B cell (primary cell): ENCODE measurements at places on chromosomes 2 and 18. TPM values are rescaled to one million over a fixed set of nuclear protein-coding genes. Genes with fewer than 3 reads are reported as not detected.

The CPLX4 gene
- polyA plus RNA-seq, result not detected in 2 replicates

The KCNK3 gene
- not detected in 2 replicates for polyA plus RNA-seq

The FIGLA gene
- not detected in 2 replicates for polyA plus RNA-seq

The COL3A1 gene
- polyA plus RNA-seq, result not detected in 2 replicates

The INHBB gene
- polyA plus RNA-seq, result 0.03 and 0.04 TPM in 2 replicates

DNA sequence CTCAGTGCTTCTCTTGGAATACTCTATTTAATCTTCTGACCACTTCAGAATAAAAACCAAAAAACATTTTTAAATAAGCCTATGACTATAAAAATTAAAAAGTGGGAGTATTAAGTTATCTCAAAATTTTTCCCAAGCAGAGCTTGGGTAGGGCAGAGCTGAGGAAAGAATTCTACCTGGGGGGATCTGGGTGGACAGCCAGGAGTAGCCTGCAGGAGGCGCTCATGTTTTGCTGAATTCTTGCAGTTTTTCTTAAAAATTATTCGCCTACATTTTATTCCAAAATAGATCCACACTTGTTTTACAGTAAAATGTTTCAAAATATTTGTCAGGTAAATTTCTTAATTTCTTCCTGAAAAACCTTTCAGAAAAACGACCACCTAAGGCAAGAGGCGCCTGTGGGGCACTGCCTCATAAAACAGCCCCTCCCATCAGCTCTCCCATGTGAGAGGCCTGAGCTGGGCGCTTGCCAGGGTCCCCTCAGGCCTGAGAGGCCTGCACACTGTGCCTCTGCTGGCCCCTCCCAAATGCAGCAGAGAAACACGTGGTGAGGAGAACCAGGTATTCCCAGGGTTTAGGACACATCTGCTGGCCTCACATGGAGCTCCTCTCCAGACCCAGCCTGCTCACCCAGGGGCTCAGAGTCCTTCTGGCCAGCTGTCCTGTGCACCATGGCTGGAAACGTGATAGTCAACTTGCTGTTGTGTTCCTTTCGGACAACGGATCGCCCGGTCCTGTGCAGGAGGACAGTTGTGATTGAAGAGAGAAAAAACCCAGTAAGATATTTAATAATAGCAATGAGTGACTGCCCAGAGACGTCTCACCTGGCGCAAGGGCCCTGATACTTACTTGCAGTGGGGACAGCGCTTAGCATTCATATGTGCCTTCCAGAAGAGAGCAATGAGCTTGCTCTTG, 17.5 kb downstream of the POLR1A start:
- DNase-seq, result no peak

DNA sequence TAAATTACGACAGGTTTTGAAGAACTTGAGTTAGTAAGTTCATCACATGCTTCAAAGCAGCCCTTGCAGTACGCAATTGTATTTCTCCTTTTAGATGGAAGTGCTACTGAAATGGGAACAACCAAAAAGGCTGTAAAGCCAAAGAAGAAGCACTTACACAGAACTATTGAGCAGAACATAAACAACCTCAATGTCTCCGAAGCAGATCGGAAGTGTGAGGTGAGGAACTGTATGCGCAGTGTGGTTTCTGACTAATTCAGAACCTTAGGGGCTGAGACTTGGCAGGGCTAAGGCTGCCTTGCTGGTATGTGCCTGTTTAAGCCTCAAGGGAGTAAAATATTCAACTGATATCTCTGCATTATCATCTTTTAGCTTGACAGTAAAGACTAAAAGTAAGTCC, 8.4 kb downstream of the NCAPH start:
- DNase-seq, result peak; percentile 70

DNA sequence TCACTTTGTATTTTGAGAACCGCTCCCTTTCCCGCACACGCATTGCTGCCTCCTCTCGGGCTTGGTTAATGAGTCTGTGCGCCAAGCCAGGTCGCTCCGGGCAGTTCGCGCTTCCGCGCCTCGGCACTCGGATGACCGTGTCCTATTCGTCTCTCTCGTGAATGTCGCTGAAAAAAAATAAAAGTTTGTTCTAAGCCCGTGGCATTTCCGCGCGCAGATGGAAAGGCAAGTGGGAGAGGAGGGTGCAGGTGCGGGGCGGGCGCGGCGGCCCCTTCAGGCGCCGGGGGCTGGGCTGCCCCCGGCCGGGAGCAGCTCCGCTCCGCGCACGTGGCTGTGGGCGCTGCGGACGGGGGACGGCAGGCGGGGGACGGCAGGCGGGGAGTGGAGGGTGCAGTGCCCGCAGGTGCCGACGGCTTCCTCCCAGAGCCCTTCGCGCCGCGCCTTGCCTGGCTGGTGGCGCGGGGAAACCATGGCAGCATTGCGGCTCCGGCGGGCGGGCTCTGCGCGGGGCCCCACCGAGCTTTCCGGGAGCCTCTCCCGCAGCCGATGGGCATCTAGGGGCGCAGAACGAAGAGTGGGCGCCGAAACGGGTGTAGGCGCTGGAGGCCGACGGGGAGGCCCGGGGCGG, 159.6 kb upstream of the SIX2 start:
- DNase-seq, result peak; percentile 17

DNA sequence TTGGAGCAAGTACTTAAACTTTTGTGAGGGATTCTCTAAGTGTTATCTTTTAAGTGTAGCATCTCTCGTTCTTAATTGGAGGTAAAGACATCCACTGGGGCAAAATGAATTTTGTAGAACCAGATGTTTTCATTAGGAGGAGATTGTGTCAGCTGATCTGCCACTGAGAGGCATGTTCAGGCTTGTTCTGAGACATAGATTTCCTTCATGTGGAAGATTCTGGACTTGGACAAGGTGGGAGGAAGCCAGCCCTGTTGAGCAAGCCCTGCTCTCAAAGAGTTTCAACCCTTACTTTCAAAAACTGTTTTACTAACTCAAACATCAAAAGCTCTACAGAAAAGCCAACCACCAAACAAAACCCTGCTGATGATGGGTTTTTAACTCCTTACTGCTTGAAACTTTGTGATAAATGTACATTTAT, 6.5 kb downstream of the MAP4K4 start:
- DNase-seq, result peak; percentile 53

DNA sequence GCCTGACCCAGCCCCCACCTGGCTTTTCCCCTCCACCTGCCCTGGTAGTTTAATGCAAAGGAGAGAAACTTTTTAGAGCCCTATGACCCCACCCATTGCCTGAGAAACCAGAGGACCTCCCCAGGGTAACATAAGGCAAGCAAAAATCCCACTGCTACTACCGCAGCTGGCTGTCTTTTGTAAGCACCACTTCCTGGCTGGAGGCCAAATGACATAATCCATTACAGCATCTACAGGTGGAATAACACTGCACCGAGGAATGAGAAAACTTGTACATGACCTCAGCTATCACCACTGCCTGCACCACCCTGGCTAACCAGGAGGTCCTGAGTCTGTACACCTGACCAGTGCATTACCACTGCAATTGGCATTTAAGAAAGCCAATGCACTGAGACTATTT, 149.6 kb upstream of the GALNT5 start:
- DNase-seq, result no peak

GRCh38 chr18:49747876-49748275, 65.5 kb downstream of the ACAA2 start:
- DNase-seq, result no peak
